CD4-positive, alpha-beta T cell treated with Interleukin-17A for 1 hour (primary cell): ENCODE measurements at places on chromosomes 12 and 14.

DNA sequence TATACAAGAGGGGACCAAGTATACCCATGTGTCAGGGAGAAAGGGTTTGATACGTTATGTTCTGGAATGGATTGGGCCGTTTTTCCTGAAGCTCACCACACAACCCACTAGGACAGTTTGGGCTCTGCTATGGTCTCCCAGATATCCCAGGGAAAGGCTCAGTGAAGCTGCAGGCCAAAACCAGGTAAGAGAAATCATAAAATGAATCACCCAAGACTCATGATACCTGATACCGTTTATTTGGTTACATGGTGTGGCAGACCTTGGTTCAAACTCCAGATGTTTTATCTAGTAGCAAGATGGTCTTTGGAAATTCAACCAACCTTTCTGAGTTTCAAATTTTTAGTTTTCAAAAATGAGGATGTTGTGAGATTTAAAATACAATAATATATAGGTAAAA lies 177.6 kb downstream of the C12orf75 start:
- no peak for DNase-seq

GRCh38 chr12:130339951-130340350 lies 2.3 kb downstream of the PIWIL1 start:
- no peak for DNase-seq

DNA sequence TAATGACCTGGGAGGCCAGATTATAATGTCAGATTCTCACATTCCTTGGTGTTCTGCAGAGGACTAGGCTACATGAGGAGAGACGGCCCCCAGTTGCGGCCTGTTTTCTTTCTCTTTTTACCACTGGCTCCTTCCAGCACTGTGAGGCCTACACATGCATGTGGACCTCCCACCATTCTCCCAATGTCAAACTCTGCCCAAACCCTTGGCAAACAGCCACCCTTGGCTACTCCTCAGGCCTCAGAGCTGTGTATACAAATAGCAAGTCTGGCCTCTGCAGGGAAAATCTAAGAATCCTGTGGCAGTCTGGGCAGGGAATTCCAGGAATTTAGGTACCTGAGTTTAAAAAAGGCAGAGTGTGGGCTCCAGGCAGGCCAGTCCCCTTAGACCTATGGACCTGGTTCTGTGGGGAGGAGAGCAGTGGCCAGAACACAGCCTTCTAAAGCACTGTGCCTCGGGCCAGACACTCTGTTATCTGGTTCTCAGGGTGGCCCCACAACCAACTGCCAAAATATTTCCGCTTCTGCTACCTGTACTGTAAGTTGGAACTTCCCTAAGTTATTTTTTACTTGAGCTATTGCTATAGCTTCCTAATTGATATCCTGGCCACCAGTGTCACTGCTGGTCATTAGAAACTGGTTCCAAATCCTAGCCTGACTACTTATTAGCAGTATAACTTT lies 19.9 kb upstream of the NEDD1 start:
- no peak for DNase-seq

DNA sequence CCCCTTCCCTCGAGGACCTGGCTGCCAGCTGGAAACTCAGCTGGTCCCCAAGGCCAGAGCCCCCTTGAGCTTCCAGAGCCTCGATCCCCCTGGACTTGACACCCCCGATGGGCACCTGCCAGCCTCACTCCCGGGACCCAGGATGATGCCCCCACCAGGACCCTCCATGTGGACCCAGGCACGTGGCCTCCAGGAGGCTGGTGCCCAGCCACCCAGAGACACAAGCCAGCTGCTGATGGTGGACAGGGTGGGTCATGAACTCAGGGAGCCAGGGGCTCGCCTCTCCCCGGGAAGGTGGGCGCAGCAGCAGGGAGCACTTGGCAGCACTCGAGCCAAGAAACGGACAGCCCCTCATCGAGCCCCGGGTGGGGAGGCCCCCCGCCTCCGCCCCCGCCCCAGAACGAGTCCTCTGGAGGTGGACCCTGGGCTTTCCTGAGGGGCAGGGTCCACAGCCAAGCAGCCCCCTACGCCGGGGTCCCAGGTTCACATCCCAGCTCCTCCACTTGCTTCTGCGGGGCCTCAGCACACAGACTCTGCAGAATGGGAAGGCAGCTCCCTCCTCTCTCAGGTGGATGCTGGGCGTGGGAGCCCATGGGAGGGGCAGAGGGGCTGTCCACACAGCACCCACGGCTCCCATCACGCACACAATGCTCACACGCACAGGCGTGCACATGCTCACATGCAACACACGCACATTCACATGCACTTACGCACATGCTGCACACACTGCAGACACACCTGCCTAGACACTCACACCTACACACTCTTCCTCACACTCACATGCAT lies 12.1 kb downstream of the C14orf180 start:
- no peak for DNase-seq

DNA sequence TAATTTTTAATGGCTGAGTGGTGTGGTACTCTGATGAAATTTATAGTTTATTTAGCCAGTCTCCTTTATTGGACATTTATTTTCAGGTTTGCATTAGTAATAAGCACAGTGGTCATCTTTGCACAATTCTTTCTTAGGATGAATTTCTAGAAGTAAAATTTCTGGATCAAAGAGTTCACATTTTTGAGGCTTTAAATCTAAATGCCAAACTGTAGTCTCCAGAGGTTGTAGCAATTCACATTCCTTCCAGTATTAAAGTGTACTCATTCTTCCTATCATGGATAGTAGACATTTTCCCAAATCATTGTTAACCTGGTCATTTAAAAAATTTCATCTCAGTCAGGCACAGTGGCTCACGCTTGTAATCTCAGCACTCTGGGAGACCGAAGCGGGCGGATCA lies 24.8 kb downstream of the SLC39A9 start:
- no peak for DNase-seq

DNA sequence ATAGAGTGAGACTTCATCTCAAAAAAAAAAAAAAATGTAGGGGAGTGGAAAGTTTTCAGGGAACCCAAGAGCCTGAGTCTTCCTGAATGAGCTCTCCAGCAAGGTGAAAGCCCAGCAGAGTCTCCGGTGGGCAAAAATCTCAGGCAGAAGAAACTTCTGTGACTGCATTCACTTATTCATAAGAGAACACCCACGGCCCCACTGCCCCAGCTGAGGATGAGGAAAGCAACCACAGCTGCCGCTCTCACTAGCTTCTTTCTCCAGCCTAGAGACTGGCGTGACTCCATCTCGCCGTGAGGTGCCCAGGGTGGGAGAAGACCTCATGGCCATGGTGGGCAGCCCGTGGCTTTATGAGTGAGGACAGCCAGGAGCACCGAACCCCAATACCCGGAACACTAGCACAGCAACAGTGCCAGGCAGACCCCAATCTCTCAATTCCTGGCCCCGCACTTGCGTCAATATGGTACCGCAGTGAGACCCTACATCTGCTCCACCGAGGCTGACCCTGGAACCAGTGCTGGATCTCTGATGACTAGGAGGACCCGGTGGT lies 29.7 kb upstream of the DYNC1H1 start:
- no peak for DNase-seq

GRCh38 chr12:49089821-49090773 lies 4.5 kb downstream of the DHH start:
- peak; percentile 28 for DNase-seq

DNA sequence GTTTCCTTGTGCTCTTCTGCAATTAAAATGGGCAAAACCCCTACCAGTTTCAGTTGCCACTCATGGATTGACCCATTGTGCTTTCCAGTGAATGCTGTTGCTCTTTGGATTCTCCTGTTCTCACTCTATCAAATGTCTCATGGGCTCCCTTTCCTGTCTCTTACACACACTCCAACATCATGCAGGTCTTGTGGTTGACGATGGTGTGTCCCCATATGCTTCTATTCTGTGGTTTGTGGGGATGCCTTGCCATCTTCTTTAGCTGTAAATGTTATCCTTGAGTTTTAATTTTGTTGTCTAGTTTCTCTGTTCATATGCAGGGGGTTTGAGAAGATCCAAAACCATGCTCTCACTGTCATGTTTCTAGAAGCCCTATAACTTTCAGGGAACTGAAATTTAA lies 31.9 kb upstream of the FBXO34 start:
- no peak for DNase-seq

DNA sequence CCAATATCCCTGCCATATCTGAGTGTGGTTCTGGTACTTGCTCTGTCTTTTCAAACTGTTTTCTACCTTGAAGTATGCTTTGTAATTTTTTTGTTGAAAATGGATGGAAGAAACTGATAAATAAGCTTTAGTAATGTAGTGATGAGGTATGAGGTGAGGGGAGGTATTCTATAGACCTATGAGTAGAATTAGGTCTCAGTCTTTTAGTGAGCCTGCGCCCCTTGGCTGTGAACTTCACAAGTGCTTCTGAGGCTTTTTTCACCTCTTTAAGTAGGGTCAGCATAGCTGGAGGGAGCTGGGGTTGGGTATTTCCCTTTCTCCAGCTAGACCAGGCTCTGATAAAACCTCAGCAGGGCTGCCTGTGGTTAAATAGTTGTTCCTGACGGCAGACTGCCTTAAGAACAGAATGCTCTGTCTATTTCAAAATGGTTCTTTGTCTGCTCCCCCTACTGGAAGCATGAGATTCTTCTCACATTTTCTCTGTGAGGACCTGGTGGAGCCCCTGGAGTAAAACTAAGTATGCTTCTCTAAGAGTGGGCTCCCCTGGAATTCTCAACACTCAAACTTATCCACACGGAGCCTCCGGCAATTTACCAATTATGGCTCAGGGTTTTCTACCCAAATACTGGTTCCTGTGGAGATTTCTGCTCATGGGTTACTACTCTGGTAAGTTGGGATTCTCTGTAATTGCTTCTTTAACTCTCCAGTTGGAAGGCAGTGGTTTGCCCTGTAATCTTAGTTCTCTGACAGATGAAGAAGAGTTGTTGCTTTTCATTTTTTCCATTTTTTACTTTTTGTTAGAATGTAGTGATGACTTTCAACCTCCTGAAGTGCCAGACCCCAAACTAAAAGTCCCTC lies 13.1 kb downstream of the KRT5 start:
- peak; percentile 36 for DNase-seq

GRCh38 chr12:60169904-60170303 lies 574.1 kb downstream of the SLC16A7 start:
- no peak for DNase-seq

DNA sequence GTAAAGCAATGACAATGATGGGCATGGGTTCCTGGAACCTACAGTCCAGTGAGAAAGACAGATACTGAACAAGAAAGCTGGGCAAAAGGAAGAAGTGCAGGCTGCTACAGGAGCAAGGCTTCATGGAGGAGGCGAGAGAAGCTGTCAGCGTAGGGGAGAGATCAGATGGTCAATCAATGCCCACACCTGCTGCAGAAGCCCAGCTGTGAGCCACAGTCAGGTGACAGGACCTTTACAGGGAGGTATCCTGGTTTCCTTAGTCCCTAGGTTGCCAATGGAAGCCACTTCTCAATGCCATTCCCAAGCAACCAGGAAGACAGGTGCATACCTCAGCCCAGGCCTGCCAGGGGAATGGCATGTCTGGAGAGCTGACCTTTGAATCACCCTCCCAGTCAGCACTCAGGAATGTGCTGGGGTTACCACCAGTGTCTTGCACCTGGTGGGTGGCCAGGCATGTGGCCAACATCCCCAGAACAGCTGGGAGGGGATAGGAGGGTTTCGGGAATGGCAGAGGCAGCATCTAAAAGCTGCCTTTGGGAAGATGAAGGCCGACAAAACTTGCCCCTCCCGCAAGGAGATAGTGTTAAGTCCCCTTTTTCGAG lies 170.3 kb downstream of the TTC7B start:
- no peak for DNase-seq

DNA sequence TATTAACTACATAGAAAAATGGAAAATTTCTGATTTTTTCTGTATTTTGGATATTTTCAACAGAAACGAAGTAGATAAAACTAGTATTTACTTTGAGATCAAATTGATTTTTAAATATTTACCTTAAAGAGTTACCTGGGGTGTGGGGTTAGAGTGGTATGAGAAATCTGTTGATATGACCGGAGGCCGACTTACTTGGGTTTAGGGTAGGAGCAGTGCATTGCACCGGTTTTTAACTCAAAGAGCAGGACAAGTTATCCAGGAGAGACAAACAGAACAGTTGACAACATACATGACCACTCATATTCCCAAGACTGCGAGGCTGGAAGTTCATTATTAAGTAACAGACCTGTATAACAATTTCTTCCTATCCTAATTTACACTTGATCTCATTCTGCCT lies 31.4 kb downstream of the TPH2 start:
- no peak for DNase-seq

- no peak for DNase-seq
These were observed 21.5 kb downstream of the SUDS3 start for GRCh38 chr12:118397708-118398440.

GRCh38 chr14:103007555-103007954 lies 49.8 kb downstream of the CDC42BPB start:
- no peak for DNase-seq

DNA sequence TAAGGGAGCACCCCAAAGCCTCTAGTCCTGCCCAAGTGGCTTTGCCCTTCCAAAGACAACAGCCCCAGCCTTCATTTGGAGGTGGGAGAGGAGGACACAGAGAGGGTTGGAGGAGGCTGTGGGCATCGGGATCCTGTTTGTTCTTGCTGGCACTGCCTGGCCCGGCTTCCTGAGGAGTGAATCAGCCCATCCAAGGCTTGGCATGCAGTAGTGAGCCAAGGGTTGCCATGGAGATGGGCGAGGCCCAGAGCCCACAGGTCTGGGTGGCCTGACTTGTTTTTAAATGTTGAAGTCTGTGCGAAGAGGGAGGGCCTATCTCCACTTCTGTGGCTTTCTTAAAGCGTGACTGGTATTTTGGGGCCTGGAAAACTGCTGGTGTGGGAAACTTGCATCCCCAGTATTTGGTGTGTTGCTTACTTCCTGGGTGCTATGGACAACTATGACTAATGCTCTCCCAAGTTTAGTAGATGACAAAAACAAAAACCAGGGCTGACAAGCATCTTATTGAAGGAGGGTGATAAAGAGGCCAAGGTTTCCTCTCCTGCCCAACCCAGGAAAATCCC lies 15.8 kb downstream of the CD9 start:
- no peak for DNase-seq

GRCh38 chr14:80491650-80492049 lies 280.3 kb upstream of the DIO2 start:
- no peak for DNase-seq

DNA sequence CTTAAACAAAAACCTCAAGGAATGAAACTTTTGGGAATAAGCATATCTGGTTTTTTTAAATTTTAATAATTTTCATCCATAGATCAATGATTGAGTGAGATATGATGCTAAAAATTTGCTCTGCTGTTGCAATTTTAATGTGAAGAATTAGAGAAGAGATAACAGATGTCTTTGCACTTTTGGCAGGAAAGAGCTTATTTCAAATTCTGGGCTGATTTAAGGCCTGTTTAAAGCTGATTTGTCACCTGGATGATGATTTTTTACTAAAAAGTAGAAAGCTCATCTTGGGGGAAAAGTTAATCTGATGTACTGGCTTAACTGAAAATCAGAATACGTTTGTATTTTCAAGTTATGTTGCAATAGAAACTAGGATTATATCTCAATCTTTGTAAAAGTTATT lies 268.9 kb upstream of the NOVA1 start:
- no peak for DNase-seq

- no peak for DNase-seq
These were observed 89.0 kb upstream of the PPM1H start for GRCh38 chr12:63023926-63024325.

- no peak for DNase-seq
These were observed 492.2 kb downstream of the FLRT2 start for GRCh38 chr14:86022031-86022629.
